Choroid plexus epithelial cell (primary cell): ENCODE measurements at places on chromosomes 1 and 21.
A peak's percentile ranks its signal among the peaks of the same experiment; 100 is the strongest.

- DNase-seq = peak; percentile 79
Observed at GRCh38 chr1:218304281-218305039, 19.4 kb downstream of the RRP15 start.

DNA sequence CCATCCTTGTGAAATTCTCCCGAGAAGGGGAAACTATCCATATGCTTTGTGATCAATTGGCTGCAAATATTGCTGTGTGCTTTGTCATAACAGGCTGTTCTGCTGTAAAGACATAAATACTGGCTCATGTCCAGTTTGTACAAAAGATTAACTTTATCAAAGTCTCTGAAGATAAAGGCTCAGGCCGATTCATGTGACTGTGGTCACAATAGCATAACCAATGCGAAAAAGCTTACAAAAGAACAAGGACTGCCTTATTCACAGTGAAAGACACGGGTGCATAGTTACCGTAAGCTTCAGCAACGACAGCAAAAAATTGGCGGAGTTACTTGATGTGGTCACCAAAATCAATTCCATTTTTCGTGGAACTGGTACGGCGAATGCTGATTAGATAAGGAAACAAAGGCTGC is 173.6 kb upstream of the CHRM3 start:
- no peak for DNase-seq

DNA sequence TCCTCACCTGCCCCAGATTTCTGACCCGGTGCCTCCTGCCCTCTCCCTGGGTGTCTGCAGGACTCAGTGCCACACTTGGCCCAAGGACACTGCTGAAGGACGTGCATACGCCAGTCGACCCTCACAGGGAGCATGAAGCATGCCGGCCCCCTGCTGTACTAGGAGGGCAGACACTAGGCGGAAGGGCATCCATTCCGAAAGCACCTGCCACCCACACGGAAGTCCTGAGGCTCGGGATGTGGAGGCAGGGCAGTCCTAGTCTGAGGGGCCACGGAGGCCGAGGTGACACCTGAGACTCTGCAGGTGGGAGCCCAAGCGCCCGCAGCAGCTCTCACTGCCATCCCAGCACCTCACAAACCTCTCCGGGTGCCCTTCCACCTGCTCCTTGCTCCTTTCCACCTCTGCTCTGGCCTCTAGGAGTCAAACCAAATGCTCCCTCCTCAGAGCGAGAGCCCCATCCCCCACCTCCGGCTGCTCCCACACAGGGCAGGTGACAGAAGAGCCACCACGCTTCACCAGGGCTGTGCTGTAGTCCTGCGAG is 2.4 kb downstream of the NPHP4 start:
- no peak for DNase-seq

DNA sequence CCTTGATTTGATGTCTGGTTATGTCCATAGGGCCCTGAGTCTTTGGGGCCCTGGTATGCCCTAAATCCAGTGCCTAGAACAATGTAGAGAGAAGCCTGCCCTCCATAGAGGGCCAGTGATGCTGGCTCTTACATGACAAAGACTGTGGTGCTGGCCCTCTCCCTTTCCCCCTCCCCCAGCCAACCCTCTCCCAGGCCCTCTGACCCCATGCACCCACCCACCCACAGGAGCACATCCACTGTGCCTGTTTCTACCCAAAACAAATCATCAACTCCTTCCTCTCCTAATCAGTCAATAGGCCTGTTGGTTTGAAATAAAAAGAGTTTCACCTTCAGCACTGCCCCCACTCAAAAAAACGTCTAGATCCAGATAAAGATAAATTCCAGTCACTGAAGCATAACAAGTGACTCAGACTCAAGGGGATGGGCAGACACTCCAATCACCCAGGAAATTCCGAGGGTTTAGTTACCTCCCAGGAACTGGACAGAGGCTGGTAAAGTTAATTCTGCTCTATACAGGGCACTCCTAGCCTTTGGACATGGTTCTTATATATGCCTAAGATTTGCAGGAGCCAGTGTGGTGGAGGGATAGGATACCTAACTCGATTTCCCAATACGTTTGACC is 144.8 kb upstream of the VANGL1 start:
- DNase-seq = peak; percentile 68

GRCh38 chr1:8495928-8496401 is 178.1 kb downstream of the SLC45A1 start:
- peak; percentile 28 for DNase-seq

GRCh38 chr1:25003000-25003399 is 72.9 kb upstream of the RUNX3 start:
- DNase-seq = no peak

DNA sequence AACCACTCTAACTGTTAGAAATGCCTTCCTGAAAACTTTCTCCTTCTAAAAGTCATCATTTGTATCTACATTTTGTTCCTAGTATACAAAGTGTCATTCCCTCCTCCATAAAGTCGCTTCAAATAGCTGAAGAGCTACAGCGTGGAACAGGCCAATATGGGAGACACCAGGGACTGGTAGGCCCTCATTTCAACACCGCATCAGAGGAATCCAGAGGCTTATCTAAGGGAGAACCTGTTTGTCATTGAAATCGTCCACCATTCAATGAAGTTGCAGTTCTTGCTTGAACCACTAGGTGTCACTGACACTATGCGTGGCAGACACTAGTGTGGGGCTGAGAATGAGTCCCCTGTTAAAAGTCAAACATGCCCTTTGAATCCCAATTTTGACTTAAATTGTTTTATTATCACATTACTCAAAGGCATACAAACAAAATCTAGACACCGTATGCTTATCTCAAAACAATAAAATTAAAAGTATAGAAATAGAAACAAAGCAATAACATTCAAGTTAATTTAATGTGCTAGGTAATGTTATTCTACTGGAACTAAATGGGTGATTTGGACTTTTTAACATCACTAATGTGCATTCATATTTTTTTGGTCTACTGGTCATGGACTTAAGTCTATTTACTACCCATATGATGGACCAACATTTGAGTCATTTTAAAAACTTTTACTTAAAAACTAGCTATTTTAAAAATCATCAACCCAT is 182.3 kb downstream of the FCRL5 start:
- DNase-seq = peak; percentile 71

- peak; percentile 58 for DNase-seq
Observed at GRCh38 chr1:205430696-205431305, 8.9 kb upstream of the LEMD1 start.

DNA sequence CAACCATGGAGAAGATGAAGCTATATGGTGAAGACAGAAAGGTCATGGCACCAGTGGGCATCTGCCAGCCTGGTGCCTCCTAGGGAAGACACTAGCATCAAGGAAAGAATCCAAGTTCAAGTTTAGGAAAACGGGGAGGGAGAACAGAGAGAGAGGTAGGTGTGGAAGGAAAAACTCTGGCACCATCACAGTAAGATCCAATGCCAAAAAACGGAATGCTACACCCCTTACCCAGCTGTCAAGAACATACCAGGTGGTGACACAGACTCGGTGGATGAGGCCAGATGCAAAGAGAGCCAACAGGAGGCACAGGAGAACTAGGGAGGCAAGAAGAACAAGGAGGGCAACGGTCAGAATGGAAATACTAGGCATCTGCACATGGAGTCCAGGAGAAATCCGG is 3.6 kb downstream of the KRTCAP2 start:
- DNase-seq = no peak

- DNase-seq = peak; percentile 75
Observed at GRCh38 chr1:163056831-163057230, 12.3 kb upstream of the RGS4 start.

- DNase-seq = peak; percentile 87
Observed at GRCh38 chr1:153568367-153569099, 2.9 kb upstream of the S100A2 start.

DNA sequence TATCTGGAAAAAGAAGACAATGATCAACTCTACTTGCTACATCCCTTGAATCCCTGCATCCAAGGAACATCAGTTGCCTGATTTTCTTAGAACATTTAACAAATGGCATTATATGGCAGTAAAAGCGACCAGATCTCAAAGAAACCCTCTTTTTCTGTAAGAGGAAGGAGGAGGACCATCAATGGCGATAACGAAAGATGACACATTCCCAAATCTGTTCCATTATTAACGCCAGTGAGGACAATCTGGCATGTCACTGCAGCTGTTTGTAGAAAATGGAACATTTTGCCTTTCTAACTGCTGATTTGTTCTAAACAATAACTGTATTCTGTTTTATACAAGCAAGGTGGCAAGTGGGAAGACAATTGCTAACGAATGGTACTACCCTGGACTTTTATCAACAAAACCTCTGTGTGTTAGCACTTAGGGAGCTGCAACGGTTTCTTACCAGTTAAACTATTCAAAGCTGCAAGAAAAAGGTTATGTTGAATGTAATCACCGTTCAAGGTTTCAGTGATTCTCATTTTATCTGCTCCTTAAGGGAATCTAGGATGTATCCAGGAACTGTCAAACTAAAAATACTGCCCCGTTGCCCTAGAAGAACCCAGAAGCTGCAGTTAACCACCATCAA is 251.9 kb downstream of the SDCCAG8 start:
- no peak for DNase-seq

DNA sequence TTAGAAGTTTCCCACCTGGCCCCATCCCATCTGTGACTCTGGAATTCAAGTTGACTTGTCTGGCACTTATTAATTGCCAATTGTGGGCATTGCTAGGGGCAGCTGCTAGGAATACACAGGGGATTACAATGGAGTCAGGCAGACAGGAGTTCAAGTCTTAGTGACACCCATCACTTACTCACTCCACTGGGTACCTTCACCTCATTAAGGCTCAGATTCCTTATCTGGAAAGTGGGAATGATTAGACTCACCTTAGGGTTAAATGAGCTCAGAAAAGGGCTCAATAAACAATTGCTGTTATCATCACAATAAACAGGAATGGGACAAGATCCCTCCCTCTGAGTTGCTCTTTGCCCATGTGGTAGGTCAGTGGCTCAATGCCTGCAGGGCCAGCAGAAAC is 18.2 kb downstream of the GRIK3 start:
- no peak for DNase-seq

DNA sequence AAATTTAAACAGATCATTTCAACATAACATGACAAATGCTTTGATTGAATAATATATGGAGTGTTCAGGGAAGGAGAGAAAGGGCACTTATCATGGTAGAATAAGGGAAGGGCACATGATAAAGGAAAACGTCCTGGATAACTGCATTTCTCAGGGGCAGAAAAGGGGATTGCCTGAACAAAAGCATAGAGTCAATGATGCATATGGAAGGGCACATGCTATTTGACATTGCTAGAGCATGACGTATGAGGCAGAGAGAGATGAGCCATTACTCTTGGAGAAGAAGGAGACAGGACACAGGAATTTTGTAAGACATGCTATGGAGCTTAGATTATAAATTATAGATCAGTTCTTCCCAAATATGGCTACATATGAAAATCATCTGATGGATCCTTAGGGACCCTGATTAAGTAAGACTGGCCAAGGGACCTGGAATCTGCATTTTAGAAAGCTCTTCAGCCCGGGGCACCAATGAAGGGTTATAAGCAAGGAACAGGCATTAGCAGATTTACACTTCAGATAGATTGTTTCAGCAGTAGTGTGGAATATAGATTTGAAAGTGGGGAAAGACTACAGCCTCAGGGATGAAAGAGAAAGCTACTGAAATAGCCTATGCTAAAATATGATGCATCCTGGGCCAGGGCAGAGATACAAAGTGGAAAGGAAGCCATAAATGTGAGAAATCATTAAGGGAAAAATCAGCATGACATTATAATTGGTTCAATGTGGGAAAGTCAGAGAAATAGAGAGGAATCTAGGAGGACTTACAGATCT is 21.3 kb downstream of the FMO2 start:
- DNase-seq = no peak

DNA sequence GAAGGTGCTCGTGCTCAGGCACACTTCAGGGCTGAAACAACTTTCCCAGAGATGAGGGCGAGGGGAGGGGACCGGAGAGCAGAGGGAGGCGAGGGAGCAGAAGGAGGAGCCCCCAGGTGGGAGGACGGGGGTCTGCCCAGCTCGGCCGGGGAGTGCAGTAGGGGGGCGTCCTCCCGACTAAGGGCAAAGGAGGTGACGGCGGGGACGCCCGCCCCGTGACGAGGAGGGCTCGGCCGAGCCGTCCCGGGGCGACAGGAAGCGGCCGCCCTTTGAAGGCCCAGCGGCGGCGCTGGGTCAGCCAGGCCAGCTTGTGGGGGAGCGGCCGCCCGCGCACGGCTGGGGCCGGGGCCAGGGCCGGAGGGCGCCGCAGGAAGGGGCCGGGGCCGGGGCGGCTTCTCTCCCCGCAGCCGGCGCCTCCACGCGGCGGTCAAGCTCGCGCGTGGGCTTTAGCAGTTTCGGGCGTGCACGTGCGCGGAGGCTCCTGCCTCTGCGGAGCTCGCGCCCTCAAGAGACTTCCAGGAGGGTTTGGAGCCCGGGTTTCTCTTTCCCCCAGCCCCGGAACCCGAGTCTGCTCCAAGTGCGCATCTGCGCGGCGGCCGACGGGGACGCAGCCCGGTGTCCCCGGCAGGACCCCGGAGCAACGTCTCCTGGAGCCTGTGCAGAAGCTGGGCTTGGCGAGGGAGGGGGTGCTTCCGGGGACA is 100.8 kb upstream of the SLC45A1 start:
- no peak for DNase-seq

DNA sequence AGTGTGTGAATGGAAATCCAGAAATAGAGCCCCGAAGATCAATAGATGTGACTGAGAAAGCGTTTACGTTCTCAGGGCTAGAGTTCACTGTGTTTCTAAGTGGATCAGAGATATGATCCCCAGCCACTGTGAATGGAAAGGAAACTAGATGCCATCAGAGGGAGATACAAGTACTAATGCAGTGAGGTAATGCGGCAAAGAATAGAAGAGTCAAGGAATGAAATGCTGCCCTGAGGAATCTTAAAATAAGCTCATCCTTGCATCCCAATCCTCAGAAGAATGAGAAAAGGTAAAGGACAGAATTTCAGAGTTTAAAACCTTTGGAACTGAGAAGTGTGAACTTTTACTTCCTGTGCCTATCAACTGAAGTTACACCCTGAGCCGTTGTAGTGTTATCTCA is 165.5 kb upstream of the ESRRG start:
- DNase-seq = no peak
